ENCODE measurements at places on chromosomes 2 and 18.
A peak's percentile ranks its signal among the peaks of the same experiment; 100 is the strongest.

- DNase-seq, result no peak
Observed at GRCh38 chr2:216420367-216421101, 8.2 kb downstream of the SMARCAL1 start.

DNA sequence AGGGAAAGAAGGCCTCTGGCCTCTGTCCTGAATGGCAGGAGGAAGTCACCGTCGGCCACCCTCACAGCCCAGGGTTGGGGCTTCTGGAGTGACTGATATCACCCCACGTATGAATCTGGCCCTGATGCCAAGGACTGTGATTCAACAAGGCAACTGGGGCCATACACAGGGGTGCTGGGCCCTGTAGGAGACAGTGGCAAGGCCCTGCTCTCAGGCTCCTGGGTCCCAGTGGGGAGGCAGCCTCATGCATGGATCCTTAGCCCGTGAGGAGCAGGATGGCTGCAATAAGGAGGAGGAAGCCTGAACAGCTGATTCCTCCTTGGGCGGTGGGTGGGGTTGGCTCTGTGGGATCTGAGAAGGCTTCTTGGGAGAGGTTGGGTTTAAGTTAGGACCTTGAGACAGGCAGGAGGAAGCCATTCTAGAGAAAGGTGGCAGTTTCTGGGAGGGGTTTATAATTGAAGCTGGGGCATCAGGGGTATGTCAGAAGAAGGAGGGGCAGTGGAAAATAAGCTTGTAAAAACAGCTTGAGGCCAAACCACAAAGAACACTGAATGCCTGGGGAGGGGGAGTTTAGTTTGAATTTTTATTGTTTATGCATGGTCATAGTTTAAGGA lies 42.8 kb upstream of the LAPTM4A start:
- DNase-seq, result no peak

DNA sequence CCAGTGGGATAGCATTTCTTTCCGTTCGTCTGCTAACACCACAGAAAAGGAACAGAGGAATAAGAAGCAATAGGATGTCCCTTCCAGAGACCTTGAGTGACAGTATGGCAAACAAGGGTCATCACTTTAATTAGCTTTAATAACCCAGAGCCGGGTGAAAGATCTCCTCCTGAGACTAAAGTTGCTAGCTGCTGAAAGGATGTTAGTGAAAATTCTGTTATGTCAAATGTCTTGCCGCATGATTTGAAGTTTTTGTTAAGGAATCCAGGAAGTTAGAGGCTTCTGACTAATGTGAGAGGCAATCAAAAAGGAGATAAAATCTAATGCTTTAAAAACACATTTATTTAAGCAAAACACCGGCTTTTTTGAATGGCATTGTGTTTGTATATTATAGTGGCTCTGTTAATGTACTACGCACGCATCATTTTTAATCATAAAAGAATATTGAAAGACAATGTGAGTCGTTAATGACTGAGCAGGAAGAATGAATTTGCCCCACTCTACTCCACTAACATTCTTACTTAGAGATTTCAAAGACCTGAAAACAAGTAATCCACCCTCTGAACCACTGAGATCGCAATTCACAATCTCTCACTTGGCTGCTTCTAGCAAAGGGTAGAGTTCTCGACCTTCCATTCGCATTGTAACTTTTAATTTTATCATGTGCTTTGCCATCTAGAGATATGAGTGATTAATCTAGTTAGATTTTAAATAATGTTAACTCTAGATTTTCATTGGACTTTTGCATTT lies 536.6 kb downstream of the LRRTM4 start:
- DNase-seq, result no peak

DNA sequence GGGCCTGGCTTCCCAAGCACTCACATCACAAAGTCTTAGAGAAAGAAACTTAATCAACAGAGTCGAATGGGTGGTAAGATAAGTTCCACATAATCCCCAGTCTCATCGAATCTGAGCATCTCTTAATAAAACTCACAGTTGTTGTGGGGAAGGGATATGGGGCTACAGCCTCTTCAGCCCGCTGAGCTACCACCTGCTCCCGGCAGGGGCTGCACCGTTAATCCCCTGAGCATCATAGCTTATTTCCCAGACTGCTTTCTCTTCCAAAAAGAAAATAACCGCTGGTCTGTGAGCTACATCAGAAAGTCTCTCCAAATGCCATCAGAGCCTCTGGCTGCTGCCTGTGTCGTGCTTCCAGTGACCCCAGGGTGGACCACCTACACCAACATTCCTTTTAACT lies 139.4 kb upstream of the CELF4 start:
- DNase-seq, result no peak

DNA sequence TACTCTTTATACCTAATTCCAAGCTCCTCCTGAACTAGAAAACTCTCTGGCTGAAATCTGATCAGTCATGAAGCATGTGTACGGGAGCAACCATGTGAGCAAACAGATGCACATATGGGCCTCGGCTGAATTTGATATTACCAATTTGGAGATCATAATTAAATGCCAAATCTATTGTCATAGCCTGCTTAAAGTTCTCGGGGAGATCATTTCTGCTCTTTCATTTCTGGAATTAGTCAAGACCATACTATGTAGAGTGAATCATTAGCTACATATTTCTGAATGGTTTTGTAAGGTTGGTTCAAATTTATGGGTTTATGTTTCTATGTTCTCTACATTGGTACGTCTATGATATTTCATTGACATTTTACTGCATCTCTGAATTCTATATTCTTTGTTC lies 205.5 kb downstream of the UBE2E3 start:
- DNase-seq, result no peak

DNA sequence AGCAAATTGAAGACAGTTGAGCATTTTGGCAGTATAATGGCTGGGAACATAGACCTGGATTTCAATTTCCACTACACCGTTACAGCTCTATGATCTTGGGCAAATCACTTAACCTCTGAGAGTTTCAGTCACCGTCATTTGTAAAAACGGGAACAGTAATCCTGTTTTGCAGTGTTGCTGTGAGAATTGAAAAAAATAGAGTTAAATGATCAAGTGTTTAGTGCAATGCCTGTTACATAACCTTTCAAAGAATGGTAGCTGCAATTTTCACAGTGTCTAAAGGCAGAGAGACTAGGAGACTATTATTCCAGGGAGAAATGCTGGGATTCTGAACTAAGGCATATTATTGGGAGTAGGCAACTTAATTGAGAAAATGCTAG lies 2.0 kb downstream of the AGPS start:
- DNase-seq, result peak; percentile 49

DNA sequence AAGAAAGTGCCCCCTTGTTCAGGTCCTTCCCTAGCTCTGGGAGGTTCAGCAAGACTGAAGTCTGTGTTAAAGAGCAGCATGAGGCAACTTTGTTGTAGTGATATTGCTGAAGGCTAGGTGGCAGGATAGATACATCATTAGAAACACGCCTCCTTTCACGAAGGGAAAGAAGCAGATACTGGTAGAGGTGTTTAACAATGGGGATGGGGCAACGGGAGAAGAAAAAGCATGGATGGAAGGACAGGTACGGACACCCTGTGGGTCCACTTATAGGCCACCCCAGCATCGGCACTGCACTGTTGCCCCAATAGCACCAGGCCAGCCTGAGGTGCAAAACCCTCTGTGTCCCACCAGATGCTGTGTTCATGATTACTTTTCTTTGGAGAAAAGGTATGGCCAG lies 3.5 kb upstream of the IGFBP5 start:
- peak; percentile 45 for DNase-seq

GRCh38 chr2:31176742-31177141 lies 38.5 kb upstream of the GALNT14 start:
- DNase-seq, result no peak

- DNase-seq, result no peak
Observed at GRCh38 chr18:23038712-23039111, 96.6 kb upstream of the CABLES1 start.

- peak; percentile 59 for DNase-seq
Observed at GRCh38 chr2:196088203-196088602, 19.6 kb upstream of the DNAH7 start.

- no peak for DNase-seq
Observed at GRCh38 chr18:14944838-14945237, 196.9 kb downstream of the ANKRD30B start.

DNA sequence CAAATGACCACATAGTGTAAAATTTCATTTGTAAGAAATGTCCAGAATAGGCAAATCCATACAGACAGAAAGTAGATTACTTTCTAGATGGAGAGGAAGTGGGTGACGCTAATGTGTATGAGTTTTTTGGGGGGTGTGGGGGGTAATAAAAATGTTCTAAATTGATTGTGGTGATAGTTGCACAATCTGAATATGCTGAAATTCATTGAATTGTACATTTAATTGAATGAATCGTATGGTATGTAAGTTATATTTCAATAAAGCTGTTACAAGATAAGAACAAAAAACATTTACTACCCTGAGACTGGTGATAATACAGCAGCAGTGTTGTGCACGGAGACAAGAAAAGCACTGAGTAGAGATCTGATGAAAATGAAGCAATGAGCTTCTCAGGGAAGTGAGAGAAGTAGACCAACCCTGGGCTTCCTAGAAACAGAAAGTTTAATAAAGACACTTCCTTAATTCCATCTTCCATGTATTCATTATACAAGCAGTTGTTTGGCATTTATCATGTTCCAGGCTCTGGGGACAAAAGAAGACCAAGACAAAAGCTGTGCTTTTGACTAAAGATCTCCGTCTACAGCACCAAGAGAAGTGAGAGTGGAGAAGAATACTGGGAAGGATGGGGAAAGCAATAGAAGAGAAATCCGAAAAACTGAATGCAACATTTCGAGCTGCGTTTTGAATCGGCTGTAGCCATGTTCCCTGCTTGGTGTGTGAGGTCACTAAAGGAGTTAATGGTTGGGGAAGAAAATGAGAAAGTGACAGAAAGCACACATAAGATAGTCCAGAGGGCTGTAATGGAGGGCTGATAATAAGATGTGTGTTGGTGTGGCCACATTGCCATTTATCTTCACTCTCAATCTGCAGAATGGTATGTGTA lies 1.8 kb upstream of the PDE11A start:
- DNase-seq, result no peak

GRCh38 chr2:239779584-239779983 lies 245.6 kb downstream of the NDUFA10 start:
- DNase-seq, result no peak

GRCh38 chr2:99346218-99346617 lies 9.0 kb downstream of the EIF5B start:
- DNase-seq, result no peak

GRCh38 chr18:42936289-42936688 lies 179.2 kb downstream of the RIT2 start:
- DNase-seq, result no peak

DNA sequence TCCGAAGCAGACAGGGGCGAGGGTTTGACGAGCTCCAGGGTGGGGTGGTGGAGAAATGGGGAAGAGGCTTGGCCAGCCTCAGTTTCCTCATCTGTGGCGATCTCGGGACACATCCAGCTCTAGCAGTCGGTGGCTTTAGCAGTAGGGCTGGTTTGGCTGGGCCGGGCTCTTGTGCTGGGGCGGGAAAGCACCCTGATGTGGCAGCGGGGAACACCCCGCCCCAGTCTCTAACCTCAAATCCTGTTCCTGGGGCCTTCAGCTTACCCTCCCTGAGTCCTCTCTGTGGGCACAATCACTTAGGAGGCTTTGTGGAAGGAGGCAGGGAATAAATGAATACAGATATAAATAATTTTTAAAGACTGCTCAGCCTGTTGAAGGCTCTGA lies 26.5 kb upstream of the MCFD2 start:
- DNase-seq, result no peak

- no peak for DNase-seq
Observed at GRCh38 chr2:226256709-226257376, 542.8 kb downstream of the IRS1 start.

DNA sequence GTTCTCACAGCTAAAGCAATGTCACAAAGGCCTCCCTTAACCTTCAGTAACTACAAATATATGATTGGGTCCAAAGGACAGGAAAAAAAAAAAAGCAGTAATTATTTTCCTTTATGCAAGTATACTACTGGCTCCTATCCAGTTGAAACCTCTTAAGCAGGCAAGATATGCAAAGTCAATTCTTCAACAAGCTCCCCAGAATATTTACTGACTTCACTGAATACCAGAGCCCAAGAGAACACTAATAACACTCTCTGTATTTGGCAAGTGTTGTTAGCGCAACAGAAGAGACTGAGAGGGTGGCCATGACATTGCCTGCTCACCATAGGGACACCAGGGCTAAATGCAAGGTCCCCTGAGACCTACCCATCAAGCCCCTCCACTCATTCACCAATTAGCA lies 74.5 kb downstream of the AP1S3 start:
- DNase-seq, result no peak

- DNase-seq, result no peak
Observed at GRCh38 chr2:227614246-227614645, 394 bp downstream of the SCYGR3 start.

DNA sequence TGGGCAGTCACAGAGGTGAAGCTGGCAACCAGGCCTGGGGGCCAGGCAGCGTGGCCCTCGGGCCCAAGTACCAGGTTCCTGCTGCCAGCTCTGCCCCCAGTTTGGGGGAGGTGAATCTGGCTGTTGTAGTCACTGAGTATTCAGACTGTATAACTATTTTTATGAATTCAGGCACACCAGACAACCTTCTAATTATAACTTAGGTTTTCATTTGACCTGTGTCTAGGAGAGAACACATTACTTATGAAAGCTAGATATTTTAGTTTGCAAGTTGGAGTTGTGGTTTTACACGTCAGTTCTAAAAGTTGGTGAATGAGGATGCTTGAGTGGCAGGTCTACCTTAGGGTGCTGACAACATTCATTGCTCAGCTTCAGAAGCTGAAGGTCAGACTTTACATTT lies 71.7 kb downstream of the LIMS1 start:
- DNase-seq, result no peak

DNA sequence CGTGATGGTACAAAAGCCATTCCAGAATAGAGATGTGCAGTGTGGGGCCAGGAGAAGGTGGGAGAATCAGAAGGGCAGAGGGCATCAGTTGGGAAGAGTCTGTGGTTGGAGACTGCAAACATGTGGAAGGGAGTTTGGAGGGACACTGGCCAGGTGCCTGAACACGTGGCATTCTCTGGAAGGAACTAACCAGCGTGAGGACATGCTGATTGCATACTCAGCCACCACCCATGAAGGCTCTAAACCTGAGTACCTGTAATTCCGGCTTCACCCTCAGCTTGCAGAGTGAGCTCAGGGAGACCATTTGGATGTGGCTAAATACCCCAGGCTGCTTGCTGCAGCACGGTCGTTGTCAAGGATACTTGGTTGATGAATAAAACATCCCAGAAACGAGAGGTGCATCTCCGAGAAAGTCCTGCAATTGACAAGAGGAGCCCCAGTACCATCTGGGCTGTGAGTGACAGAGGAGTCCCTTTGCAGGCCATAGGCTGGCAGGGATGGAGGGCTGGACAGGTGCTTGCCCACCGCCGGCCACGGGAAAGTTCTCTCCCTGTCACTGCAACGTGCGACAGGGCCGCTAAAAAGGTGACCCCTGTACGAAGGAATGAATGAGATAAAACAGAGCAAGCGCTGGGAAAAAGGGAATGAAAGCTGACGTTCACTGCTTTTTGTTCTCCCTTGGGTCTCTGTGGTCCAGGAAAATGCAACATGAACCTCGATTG lies 5.0 kb downstream of the ACKR3 start:
- DNase-seq, result no peak

- peak; percentile 49 for DNase-seq
Observed at GRCh38 chr18:34787931-34788532, 77.9 kb downstream of the DTNA start.

GRCh38 chr2:203711399-203711798 lies 5.0 kb downstream of the CD28 start:
- no peak for DNase-seq

GRCh38 chr2:198706476-198707082 lies 751.2 kb downstream of the SATB2 start:
- no peak for DNase-seq

GRCh38 chr18:34661464-34662087 lies 48.5 kb upstream of the DTNA start:
- peak; percentile 25 for DNase-seq

- peak; percentile 99 for DNase-seq
Observed at GRCh38 chr2:27954771-27955383, 64.3 kb downstream of the BABAM2 start.
